Neuronal stem cell (in vitro differentiated cells): ENCODE measurements at places on chromosomes 4 and X.

DNA sequence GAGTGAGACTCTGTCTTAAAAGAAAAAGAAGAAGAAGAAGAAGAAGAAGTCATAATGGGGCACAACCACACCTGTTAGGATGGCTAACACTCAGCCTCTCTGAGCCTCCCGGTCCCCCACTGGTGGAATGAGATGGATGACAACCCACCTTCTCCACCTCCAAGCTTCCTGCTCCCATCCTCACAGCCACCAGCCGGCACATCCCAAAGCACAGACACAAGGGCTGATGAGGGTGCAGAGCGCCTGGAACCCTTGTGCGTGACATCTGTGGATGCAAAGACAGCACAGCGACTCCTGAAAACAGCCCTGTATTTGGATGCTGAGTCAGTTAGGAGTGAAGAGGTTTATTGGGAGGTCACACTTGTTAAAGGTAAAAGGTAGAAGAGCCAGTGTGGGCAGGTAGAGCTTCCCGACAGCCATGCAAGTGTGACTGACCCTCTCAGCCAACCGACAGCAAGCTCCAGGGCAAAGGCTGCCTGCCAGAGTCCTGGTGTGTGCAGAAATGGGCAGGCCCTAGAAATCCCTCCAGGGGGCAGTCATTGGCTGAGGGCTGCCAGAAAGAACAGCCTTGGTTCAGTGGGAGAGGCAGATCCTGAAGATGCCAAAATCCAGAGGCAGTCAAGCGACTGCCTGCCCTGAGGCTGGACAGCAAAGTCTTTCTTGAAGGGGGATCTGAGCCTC, 26.6 kb upstream of the MAN2B2 start:
- peak; percentile 21 for DNase-seq

DNA sequence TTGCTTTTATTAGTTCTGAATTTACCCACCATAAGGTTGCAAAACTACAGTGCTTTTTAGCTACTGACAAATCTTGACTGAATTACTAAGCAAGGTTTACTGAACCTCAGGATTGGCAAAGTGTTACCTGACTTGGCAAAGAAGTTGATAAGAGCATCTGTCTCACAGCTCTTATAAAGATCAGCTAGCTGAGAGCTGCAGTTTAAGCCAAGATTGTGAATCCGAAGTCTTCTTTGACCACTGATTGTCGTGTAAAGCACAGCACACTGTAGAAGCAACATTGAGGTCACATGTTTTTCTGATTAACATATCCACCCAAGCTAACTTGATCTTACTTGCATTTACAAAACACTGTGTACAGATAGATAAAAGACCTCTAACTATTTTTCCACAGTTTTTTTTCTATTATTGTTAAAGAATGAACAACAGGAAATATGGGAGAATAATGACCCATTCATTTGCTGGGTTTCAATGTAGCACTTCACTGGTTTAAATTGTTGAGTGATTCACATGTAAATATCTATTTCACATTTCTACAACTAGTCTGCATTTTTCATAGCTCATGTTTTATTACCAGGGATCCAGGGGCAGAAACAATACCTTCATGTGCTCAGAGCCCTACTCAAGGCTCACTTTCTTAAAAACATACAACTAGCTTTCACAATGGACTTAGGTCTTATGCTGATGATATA, 54.0 kb downstream of the METTL14 start:
- no peak for DNase-seq

- no peak for DNase-seq
Measured at GRCh38 chr4:11496351-11496829, 67.7 kb upstream of the HS3ST1 start.

DNA sequence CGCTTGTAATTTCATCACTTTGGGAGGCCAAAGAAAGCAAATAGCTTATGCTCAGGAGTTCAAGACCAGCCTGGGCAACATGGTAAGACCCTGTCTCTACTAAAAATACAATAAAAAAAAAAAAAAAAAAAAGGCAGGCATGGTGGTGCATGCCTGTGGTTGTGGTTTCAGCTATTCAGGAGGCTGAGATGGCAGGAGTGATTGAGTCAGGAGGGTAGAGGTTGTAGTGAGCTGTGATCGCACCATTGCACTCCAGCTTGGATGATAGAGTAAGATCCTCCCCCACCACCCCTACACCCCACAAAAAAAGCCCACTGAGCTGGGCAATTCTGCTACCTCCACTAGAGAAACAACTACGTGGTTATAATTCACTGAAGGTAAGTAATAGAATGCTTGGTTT, 118.8 kb upstream of the PCDH18 start:
- DNase-seq = no peak

DNA sequence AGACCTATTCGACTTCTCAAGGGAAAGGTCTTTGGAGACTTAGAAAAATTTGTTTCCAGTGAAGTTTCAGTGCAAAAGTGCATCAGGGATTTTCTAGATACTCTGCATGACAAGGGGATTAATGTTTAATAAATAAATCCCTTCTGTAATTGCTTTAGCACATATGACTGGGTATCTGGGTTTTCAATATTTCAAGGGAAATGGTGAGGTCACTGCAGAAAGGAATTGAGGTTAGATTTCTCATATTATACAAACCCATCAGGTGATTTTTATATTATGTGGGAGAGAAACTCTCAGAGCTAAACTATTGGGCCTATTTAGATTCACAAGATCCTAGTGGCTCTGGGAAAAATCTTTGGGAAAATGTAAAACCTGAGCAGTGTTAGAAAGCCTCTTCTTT, 48.3 kb upstream of the SLC4A4 start:
- DNase-seq = no peak

DNA sequence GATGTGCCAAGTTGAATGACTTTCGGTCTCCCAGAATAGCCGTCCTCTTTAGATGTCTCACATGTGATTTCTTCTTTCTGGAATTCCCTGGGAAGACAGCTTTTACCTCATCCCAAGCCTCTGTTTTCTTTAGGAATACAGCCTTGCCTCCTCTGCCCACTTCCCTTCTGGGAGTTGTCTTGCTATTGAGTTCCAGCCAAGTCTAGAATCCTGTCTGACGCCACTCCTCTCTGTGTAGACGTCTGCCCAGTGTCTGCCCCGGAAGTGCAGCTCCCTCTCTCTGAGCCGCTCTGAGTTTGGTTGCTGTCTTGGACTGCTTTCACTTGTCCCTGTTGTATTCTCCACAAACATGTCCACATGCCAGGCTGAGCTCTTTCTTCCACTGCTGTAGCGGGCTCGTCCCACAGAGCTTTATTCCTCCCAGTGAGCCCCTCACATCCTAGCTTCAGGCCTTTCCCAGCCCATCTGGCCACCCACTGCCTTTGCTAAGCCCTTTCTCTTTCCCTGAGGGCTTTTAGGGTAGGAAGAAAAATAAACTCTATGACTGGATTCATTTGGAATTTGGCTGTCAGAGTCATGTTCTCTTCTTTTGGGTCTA, 9.0 kb upstream of the IGFBP7 start:
- DNase-seq = no peak

GRCh38 chr4:64598066-64598465, 188.8 kb upstream of the TECRL start:
- no peak for DNase-seq

GRCh38 chrX:25219480-25219879, 203.7 kb upstream of the ARX start:
- no peak for DNase-seq

DNA sequence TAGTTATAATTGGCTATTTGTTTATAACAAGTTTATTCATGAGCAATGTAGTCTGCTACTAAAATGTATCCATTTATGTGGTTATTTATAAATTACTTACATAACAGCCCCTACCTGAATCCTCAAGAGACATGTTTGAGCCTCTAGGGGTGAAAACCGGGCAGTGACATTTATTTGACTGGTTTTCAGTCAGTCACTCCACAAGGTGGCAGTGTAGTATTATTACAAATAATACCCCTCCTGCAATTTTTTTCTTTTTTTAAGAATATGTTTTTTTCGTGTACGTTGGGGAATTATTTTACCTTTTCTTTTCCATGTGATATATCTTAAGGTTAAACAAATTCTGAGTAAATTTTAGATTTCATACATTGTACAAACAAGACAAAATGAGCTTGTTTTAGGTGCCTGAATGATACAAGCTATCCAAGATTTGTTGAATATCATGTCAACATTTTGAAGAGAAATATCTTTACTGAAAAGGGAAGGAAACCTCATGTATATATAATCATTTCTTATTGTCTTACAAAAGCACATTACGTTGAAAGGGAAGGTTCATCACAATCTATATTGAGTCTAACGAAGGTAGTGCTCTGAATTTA, 598.7 kb upstream of the TECRL start:
- DNase-seq = peak; percentile 24

DNA sequence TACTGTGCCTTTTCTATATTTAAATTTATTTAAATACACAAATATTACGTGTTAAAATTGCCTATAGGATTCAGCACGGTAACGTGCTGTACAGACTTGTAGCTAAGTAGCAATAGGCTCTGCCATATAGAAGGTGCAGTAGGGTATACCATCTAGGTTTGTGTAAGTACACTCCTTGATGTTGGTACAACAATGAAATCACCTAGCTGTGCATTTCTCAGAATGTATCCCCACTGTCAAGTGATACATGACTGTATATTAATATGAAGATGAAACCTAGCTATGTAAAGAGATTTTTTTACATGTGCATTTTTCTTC, 431.2 kb downstream of the KCTD8 start:
- DNase-seq = no peak
